ENCODE measurements at places on chromosomes 7 and 10.

- DNase-seq: no peak
Observed at GRCh38 chr7:44216521-44217222, 15.9 kb downstream of the YKT6 start.

- DNase-seq: no peak
Observed at GRCh38 chr10:13078912-13079775, 20.8 kb upstream of the OPTN start.

- DNase-seq: no peak
Observed at GRCh38 chr7:36039243-36039642, 113.8 kb upstream of the EEPD1 start.

GRCh38 chr7:136064081-136064480 is 86.9 kb upstream of the MTPN start:
- no peak for DNase-seq

DNA sequence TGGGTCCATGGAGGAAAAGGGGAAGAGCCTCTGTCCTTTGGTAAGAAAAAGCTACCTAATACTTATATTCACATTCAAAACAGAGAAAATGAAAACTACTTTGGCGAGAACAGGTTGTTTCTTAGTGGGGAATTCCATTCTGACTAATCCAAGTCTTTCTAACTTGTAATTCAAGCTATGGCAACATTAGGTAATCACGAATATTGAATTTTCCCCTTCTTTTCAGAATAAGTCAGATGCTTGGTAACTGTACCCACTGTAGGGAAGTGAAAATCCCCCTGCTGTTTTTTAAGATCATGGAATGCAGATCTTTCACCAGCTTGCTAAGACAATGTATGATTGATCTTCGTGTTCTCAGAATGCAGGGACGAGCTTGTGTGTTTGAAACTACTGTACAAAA is 384.4 kb downstream of the TCERG1L start:
- DNase-seq: no peak
